ENCODE measurements at places on chromosomes 6 and 20. TPM values are rescaled to one million over a fixed set of nuclear protein-coding genes. Genes with fewer than 3 reads are reported as not detected.
A peak's percentile ranks its signal among the peaks of the same experiment; 100 is the strongest.

- no peak overlapping the region for H3K27ac ChIP-seq
- H3K4me1 ChIP-seq = peaks cover 6% of the 10 kb centered on the region
- peaks cover 21% of the 10 kb centered on the region for H3K36me3 ChIP-seq
- H3K27me3 ChIP-seq = no peaks in the 10 kb centered on the region
- no peak overlapping the region for H3K4me3 ChIP-seq
Observed at GRCh38 chr6:109834595-109835437, 143.3 kb upstream of the GPR6 start.

The SMIM26 gene
- total RNA-seq = 65.3 TPM

The KIAA0408 gene
- 0.25 TPM for total RNA-seq

DNA sequence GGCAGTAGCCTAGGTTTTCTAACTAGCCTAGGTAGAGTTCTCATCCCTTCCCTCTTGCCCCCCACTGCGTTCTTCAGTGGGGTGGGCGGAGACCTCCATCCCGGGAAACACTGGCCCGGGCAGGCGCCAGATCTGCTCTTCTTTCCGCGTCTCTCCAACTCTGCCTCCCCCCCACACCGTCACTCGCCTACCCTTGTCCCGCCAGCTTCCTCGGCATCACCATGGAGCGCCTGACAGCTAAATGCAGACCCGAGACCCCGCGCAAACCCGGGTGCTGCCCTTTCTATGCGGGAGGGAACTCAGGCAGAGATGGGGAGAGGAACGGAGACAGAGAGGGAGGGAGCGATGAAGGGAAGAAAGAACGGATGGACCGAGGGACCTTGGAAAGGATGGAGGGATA, 1494.8 kb upstream of the DEFB115 start:
- peaks cover 5% of the 10 kb centered on the region for H3K36me3 ChIP-seq
- H3K27ac ChIP-seq = no peak overlapping the region
- H3K27me3 ChIP-seq = no peaks in the 10 kb centered on the region

- H3K27me3 ChIP-seq = peaks cover 6% of the 10 kb centered on the region
- DNase-seq = no peak
- H3K27ac ChIP-seq = no peak overlapping the region
Observed at GRCh38 chr6:108419474-108419873, 124.6 kb downstream of the AFG1L start.

The GATA5 gene
- total RNA-seq = 27.5 TPM

The KCNQ5 gene
- 5.2 TPM for total RNA-seq

- H3K27me3 ChIP-seq = no peaks in the 10 kb centered on the region
- H3K4me3 ChIP-seq = no peak overlapping the region
- peaks cover 22% of the 10 kb centered on the region for H3K4me1 ChIP-seq
- H3K27ac ChIP-seq = no peak overlapping the region
- H3K36me3 ChIP-seq = no peaks in the 10 kb centered on the region
- DNase-seq = no peak
Observed at GRCh38 chr6:21159465-21159864, 434.1 kb upstream of the SOX4 start.

DNA sequence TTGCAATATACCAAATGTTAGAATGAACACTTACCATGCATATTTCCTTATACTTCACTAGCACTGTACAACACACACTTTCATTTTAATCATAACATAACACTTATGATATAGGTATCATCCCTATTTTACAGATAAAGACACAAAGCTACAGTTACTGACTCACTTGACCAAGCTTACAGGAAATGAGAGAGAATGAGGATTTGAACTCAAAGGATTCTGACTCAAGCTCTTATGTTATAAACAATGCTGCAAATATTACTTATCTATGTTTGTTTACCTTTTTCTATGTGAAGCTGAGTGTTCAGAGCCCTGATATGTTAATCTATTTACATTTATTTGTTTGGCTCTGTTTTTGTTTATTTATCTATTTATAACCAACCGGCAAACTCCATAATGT, 245.4 kb downstream of the PTPRK start:
- no peaks in the 10 kb centered on the region for H3K27me3 ChIP-seq
- DNase-seq = no peak
- H3K36me3 ChIP-seq = peaks cover 3% of the 10 kb centered on the region
- peaks cover 39% of the 10 kb centered on the region for H3K4me1 ChIP-seq

DNA sequence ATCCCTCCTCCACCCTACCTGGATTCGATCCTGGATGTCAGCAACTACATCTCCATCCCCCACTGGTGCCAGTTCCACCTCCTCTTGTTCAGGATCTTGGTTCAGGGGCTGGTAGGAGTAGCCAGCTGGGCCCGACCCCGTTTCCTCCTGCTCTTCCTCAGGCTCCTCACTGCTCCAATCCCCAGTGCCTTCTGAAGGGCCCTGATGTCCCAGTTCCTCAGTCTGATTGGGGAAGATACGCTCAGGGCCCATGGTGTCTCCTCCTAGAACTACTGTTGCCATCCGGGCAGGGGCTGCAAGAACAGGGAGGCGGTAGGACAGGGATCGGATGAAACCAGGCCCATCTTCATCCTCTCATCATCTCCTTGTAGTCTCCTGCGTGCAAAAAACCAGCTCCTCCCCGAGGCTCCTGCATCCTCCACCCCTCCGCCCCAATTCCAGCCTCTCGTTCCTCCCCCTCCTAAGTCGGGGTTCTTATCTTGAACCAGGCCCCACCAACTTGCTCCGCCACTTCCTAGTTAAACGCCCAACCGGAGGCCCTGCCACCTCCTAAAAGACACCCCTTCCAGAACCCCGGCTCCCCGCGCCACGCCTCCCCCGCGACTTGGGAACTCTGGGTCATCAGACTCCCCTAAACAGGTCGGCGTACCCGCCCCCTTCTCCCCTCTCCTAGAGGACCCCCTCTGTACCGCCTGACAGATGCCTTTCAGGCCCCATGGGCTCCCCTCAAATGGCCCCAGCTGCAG, 476 bp downstream of the MEA1 start:
- H3K27me3 ChIP-seq = no peaks in the 10 kb centered on the region
- peak overlapping the region; percentile 81 for H3K27ac ChIP-seq
- peak overlapping the region; percentile 89 for H3K4me3 ChIP-seq
- peaks cover 38% of the 10 kb centered on the region for H3K4me1 ChIP-seq

The PNPLA1 gene
- 0.14 TPM for total RNA-seq

DNA sequence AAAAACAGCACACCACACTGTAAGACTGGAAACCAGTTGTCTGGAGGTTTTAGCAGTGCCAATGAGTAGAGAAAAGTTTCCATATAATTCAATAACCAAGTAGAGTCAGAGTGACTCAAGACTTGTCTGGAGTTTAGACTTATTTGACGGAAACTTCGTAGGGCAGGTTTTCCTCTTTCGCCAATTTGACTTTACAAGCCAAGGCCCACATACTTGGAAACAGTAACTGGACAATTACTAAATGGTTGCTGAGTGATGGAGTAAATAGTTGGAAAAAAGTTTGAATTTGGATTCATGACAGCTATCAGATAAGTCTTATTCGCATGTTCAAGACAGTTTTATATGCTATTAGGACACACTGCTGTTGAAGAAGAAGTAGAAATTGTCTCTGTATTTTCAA, 48.1 kb upstream of the CTAGE9 start:
- H3K36me3 ChIP-seq = no peaks in the 10 kb centered on the region
- DNase-seq = no peak
- no peak overlapping the region for H3K27ac ChIP-seq
- H3K4me3 ChIP-seq = no peak overlapping the region
- H3K4me1 ChIP-seq = peaks cover 7% of the 10 kb centered on the region

The TMEM170B gene
- total RNA-seq = 5.7 TPM

GRCh38 chr20:4902788-4903187, 98.5 kb downstream of the SLC23A2 start:
- peaks cover 26% of the 10 kb centered on the region for H3K36me3 ChIP-seq
- no peak for DNase-seq
- peaks cover 28% of the 10 kb centered on the region for H3K4me1 ChIP-seq
- no peaks in the 10 kb centered on the region for H3K27me3 ChIP-seq
- H3K4me3 ChIP-seq = no peak overlapping the region
- H3K27ac ChIP-seq = no peak overlapping the region

The HDAC2 gene
- 276 TPM for total RNA-seq
